ENCODE measurements at places on chromosomes 4 and X. TPM values are rescaled to one million over a fixed set of nuclear protein-coding genes. Genes with fewer than 3 reads are reported as not detected.

DNA sequence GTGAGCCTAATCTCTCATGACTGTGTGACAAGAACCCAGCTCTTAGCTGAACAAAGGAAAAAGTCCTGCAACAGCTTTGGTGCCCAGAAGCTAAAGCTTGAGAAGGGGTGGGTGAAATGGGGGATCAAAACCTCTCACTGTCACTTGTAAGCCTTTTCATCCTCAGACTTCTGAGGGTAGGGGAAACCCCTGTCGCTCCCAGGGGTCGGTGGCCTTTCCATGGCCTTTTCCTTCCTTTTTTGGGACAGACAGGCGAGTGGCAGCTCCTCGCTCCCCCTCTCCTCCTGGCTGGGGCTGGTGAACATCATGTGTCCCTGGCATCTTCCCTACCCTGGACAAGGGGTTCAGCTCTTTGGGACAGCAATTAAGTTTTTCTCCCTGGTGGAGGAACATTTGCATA is 78.2 kb downstream of the FAM47A start:
- no peak for DNase-seq

GRCh38 chr4:149293046-149293649 is 522.5 kb downstream of the IQCM start:
- no peak for DNase-seq

- no peak for DNase-seq
Measured at GRCh38 chrX:49710744-49711319, 15.0 kb upstream of the PAGE1 start.

DNA sequence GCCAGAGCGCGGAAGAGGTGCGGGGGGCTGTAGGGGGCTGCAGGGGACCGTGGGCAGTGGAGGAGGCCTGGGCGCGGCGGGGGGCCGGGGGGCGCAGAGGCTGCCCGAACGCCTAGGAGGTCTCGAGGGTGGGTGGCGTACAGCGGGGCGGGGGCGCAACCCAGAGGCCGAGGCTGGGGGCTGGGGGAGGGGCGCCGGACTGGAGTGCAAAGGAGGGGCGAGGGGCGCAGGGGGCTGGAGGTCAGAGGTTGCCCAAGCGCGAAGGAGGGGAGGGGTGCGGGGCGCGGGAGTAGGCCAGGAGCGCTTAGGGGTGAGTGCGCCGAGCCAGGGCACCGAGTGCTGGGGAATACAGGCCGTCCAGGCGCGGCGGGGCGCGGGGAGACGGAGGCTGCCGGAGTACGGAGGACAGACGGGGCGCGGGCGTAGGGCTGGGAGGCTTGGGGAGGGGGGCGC is 255 bp downstream of the GYG2 start:
- no peak for DNase-seq

The SFRP2 gene
- total RNA-seq = not detected

DNA sequence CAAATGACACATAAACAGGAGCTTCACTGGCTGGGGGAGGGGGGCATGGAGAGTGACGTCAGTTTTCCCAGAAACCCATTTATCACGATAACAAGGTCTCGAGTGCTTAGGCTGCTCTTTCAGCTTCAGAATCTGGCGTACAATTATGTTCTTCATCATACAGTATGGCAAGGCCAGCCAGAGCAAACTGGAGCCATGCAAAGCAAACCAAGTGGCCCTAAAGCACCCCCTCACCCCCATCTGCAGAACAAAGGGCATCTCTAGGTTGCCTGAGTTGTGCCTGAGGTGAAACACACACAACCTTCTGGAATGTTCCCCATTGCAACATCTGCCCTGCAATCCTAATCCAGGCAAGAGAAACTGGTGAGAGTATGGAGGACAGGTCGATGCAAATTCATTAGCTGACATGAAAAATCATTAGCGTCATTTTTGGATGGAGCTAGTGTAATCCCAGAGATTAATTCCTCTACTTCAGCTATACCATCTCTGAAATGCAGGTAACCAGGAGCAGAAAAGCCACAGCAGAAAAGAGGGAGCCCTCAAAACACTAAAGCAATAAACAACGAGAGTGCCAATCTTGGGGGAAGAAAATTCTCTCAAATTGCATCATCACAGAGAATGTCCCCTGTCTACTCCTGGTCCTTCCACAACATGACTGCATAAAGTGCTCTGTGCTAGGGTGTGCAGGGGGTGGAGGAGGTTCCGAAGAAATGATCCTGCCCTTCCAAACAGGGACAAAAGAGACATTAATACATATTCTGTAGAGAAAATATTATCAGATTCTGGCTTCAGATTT is 1.8 kb downstream of the SEPTIN6 start:
- DNase-seq = no peak

GRCh38 chr4:8032381-8032780 is 92.7 kb upstream of the AFAP1 start:
- no peak for DNase-seq

DNA sequence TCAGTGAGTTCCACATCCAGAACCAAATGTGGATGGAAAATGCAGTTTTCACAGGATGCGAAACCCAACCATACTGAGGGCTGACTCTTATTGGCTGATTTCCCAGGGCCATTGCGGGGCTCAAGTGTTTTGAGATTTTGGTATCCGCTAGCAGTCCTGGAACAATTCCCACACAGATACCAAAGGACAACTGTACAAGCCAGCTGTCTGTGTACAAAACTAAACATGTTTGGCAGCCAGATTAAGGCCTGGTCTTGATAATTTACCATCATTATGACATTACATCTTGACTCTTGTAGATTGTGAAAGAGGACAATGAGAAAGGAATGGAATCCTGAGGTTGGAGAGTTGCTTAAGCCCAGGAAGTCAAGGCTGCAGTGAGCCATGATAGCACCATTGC is 121.9 kb downstream of the DKK2 start:
- no peak for DNase-seq

- no peak for DNase-seq
Measured at GRCh38 chrX:7090641-7091040, 56.9 kb upstream of the STS start.

DNA sequence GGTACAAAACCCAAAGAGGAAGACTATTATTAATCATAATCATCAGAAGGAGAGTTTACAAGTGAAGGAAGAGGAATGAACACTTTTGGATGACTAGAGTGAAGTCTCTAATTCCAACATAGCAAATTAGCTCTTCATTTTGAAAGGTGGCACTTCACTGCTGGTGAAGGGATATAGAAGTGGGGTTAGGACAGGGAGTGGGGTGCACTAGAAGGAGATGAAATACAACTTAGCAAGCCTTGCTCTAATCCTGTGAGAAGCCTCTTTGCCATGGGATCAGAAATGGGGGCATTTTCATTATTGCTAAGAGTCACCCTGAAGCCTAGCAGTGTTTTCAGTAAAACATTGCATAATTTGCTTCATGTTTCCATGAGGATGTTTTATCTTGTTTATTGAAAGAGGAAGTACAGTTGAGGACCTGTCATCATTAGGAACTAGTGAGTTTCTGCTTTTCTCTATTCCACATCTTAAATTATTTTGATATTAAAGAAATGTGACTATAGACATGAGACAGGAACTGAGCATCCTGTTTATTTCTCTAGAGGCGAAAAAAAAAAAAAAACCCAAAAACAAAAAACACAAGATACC is 9.3 kb upstream of the GRPR start:
- DNase-seq = no peak

GRCh38 chrX:28126886-28127285 is 145.6 kb upstream of the DCAF8L1 start:
- DNase-seq = no peak

DNA sequence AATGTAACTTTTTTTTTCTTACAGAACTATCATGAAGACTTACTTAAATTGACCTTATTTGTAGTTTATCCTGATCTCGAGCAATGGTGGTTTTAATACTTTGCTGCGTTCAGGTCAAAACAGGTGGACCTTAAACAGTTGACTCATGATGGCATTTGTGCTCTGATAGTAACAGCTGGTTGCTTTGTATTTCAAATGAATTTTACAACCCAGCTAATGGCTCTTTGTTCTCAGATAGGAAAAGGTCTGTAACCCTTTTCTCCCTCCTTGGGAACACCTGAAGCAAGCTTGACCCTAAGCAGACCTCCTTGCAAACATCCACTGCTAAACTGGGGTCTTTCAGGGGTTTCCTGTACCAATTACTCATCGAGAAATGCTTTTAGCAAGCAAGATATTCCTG is 79.2 kb downstream of the F11 start:
- no peak for DNase-seq

Measured in A172 (cell line).